ENCODE measurements at places on chromosomes 2 and 18. TPM values are rescaled to one million over a fixed set of nuclear protein-coding genes. Genes with fewer than 3 reads are reported as not detected.
A peak's percentile ranks its signal among the peaks of the same experiment; 100 is the strongest.

TNS1 gene
- 1,949 TPM for total RNA-seq

COL4A4 gene
- total RNA-seq: 15.8 TPM

DYNAP gene
- total RNA-seq: not detected

REG3A gene
- total RNA-seq: 8.3 TPM

PTPN4 gene
- 39.0 TPM for total RNA-seq

GALNT14 gene
- total RNA-seq: 1.2 TPM

- no peaks in the 10 kb centered on the region for H3K27me3 ChIP-seq
- peak; percentile 47 for DNase-seq
- H3K36me3 ChIP-seq: no peaks in the 10 kb centered on the region
Observed at GRCh38 chr2:109125593-109126500, 3.2 kb upstream of the SH3RF3 start.

- no peaks in the 10 kb centered on the region for H3K4me1 ChIP-seq
- no peak overlapping the region for H3K4me3 ChIP-seq
- no peaks in the 10 kb centered on the region for H3K27me3 ChIP-seq
- H3K27ac ChIP-seq: no peak overlapping the region
- DNase-seq: no peak
Observed at GRCh38 chr2:25938345-25938744, 44.0 kb downstream of the KIF3C start.

DNA sequence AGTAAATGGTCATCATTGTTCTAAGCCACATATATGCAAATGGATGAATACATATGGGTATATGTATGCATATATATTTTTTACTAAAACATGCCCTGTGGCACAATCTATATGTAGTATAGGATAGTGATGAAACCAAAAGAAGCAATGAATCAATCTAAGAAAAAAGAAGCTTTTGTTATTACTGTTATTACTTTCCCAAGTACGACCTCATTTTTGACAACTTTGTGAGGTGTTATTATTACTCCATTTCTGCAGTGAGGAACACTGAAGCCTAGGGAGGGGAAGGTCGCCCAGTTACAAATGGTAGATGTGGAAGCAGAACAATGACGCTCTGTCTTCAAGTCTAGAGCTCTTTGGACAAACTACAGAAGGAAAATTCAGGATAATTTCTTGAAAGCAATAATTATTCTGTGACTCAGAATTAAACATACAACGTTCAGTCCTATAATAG, 38.3 kb downstream of the STAT4 start:
- no peaks in the 10 kb centered on the region for H3K27me3 ChIP-seq
- peaks cover 1% of the 10 kb centered on the region for H3K4me1 ChIP-seq
- H3K36me3 ChIP-seq: no peaks in the 10 kb centered on the region
- no peak for DNase-seq
- no peak overlapping the region for H3K27ac ChIP-seq

GRCh38 chr2:2107141-2107540, 223.9 kb downstream of the MYT1L start:
- H3K36me3 ChIP-seq: no peaks in the 10 kb centered on the region
- H3K27me3 ChIP-seq: no peaks in the 10 kb centered on the region
- H3K4me1 ChIP-seq: no peaks in the 10 kb centered on the region
- H3K27ac ChIP-seq: no peak overlapping the region
- no peak overlapping the region for H3K4me3 ChIP-seq
- no peak for DNase-seq

- H3K4me1 ChIP-seq: no peaks in the 10 kb centered on the region
- no peak for DNase-seq
- no peak overlapping the region for H3K4me3 ChIP-seq
- no peak overlapping the region for H3K27ac ChIP-seq
- no peaks in the 10 kb centered on the region for H3K27me3 ChIP-seq
Observed at GRCh38 chr2:240894006-240894405, 1.9 kb downstream of the MAB21L4 start.

DNA sequence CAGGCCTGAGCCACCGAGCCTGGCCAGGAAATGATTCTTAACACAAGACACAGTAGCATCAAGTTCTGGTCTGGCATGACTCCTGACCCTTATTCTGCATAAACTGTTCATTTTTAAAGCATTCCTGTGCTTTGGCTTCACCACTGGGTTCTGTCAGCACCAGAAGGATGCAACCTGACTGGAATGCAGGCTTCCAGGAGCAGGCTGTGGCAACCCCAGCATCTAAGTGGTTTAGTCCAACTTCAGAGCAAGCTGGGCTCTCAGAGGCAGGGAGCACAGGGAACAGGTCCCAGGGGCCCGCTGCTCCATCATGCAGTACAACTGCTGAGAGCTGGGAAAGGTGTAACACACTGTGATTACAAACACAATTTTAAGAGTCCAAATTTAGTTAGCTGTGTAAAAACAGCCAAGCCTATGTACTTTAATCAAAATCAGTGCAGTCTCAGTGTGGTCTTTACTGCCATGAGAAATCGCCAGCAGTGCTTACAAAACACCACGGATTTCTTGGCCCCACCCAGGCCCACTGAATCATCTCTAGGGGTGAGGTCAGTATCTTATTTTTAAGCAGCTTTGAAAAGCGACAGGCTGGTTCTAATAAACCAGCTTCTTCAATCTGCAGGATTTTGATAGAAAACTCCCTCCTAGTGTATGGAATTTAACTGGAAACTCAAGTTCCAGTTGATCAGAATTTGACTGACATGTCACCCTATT, 44.4 kb upstream of the TMEM182 start:
- H3K27ac ChIP-seq: no peak overlapping the region
- H3K4me1 ChIP-seq: no peaks in the 10 kb centered on the region
- peaks cover 7% of the 10 kb centered on the region for H3K36me3 ChIP-seq
- no peaks in the 10 kb centered on the region for H3K27me3 ChIP-seq

GRCh38 chr18:37624318-37624717, 58.7 kb upstream of the CELF4 start:
- no peaks in the 10 kb centered on the region for H3K36me3 ChIP-seq
- no peak for DNase-seq
- H3K27me3 ChIP-seq: no peaks in the 10 kb centered on the region

DNA sequence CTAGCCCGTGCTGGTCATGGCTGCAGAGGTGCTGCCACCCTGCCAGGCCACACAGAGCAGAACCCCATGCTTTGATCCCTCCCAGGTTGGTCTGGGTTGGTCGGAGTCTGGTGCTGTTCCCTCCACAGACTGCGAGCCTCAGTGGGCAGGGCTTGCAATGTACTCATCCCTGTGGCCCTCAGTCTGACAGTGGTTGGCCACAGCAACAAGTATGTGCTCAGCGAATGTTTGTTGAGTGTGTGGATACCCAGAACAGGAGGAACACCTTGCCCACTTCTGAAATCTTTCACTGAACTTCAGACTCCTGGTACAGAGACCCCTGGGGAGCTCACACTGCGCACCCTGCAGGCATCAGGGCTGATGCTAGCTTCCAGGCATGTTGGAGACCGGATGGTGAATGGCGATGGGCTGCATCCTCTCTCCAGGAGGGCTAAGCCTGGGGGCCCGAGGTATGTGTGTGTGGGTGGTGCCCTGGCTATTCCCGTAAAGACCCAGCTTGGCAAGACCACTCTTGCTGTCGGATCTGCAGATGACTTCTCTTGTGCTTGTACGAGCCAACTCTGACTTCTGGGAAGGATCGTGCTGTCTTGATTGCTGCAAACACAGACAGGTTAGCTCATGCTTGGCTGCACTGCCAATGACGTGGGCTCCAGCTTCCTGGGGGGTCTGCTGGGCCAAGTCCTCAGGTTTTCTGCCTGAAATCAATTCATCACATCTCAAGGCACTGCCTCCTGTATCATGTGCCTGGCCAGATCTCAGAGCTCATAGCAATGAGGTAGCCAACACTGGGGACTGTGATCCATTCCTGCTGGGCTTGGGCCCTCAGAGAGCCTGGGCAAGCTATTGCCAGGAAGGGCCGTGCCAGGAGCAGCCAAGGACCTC, 43.7 kb downstream of the RHOB start:
- no peaks in the 10 kb centered on the region for H3K4me1 ChIP-seq
- H3K27ac ChIP-seq: no peak overlapping the region
- DNase-seq: no peak
- H3K27me3 ChIP-seq: no peaks in the 10 kb centered on the region
- H3K36me3 ChIP-seq: no peaks in the 10 kb centered on the region

- H3K4me1 ChIP-seq: peaks cover 11% of the 10 kb centered on the region
- H3K27me3 ChIP-seq: no peaks in the 10 kb centered on the region
- H3K4me3 ChIP-seq: no peak overlapping the region
- H3K36me3 ChIP-seq: no peaks in the 10 kb centered on the region
- H3K27ac ChIP-seq: peak overlapping the region; percentile 59
- no peak for DNase-seq
Observed at GRCh38 chr2:191866675-191867506, 20.0 kb upstream of the CAVIN2 start.

- peaks cover 5% of the 10 kb centered on the region for H3K4me1 ChIP-seq
- peak overlapping the region; percentile 100 for H3K27ac ChIP-seq
- peak; percentile 96 for DNase-seq
- peak overlapping the region; percentile 21 for H3K4me3 ChIP-seq
- no peaks in the 10 kb centered on the region for H3K27me3 ChIP-seq
- no peaks in the 10 kb centered on the region for H3K36me3 ChIP-seq
Observed at GRCh38 chr2:88627856-88628570, 749 bp upstream of the EIF2AK3 start.

GRCh38 chr2:63729831-63730230, 111.9 kb upstream of the UGP2 start:
- H3K4me3 ChIP-seq: no peak overlapping the region
- H3K27me3 ChIP-seq: no peaks in the 10 kb centered on the region
- no peak for DNase-seq
- H3K4me1 ChIP-seq: no peaks in the 10 kb centered on the region
- no peak overlapping the region for H3K27ac ChIP-seq

GRCh38 chr18:379681-380330, 112.0 kb upstream of the THOC1 start:
- no peak overlapping the region for H3K4me3 ChIP-seq
- no peaks in the 10 kb centered on the region for H3K27me3 ChIP-seq
- H3K36me3 ChIP-seq: no peaks in the 10 kb centered on the region
- no peak overlapping the region for H3K27ac ChIP-seq

GRCh38 chr2:9714630-9715214, 83.9 kb upstream of the YWHAQ start:
- H3K4me1 ChIP-seq: no peaks in the 10 kb centered on the region
- DNase-seq: no peak
- no peaks in the 10 kb centered on the region for H3K36me3 ChIP-seq
- H3K27ac ChIP-seq: no peak overlapping the region

DNA sequence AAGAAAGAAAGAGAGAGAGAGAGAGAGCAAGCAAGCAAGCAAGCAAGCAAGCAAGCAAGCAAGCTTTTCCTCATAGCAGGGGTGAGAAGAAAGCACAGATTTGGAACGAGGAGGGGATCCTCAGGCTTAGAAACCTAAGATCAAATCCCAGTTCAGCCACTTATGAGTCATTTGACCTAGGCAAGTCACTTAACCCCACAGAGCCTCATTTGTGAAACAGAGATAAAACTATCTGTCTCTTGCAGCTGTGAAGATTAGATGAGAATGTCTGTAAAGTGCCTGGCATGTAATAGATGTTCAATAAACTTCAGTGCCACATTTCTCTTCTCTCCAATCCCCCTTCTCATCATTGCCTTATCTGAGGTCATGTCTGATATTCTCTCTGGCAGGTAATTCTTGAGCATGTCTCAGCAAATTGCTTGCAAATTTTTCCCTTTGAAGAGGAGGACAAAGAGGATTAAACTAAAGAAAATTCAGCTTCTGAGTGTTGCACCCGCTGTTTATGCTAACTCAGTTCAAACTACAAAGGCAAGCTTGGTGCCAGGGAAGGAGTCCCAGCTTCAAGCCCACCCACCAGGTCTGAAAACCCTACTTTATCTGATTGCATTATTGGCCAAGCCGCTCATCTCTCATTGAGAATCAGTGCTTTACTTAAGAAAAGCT, 20.3 kb downstream of the ALK start:
- no peak for DNase-seq
- no peaks in the 10 kb centered on the region for H3K4me1 ChIP-seq
- H3K27ac ChIP-seq: no peak overlapping the region
- H3K4me3 ChIP-seq: no peak overlapping the region
- no peaks in the 10 kb centered on the region for H3K36me3 ChIP-seq
